ENCODE measurements at places on chromosomes 5 and 9.

- no peak for DNase-seq
These were observed 300.6 kb downstream of the PARP8 start for GRCh38 chr5:50967009-50967562.

GRCh38 chr9:125432715-125433385 lies 171.2 kb downstream of the GAPVD1 start:
- DNase-seq, result no peak

DNA sequence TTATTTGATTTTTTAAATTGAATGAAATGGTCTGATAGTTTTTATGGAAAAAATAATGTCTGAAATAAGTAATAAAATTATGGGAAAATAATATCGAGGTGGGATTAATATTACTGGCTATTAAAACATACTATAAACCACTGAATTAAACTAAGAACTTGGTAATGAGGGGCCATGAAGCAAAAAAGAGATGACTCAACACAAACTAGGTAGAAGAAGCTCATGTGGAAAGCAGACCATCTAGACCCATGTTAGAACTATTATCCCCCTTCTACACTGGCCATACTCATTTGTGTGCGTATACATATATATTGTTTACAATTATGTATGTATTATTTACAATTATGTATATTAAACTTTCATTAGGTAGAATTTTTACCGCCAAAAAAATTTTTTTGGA lies 8.5 kb upstream of the GPR150 start:
- DNase-seq, result no peak

DNA sequence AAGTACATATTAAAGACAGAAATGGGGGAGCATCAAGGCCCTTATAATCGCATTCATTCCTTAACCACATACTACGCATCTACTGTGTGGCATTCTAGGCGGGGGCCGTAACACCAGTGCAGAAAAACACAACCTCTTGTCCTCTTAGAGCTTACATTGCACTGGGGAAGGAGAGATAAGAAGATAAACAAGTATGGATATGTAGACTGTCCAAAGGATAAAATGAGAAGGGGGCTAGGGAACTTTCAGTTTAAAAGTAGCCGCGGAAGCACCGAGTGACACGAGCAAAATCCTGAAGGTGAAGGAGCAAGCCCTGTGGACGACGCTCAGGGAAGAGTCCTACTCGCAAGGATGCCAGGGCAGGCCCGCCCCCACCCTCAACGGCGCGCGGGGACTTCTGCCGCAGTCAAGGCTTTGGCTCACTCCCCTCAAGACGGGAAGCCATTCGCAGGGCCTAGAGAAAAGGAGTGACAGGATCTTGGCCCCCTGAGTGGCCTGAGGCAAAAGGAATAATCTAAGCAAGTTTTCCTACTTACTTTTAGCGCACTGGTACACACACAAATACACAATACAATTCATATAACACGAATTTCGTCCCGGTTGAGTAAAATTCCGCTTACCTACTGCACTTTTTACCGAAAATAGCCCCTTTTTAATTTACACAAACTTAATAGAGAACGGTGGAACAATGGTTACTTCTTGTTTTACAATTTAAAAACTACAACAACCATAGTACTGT lies 1.3 kb upstream of the NIPBL start:
- peak; percentile 84 for DNase-seq

- DNase-seq, result no peak
These were observed 134.8 kb downstream of the GABRG2 start for GRCh38 chr5:162202285-162202880.

DNA sequence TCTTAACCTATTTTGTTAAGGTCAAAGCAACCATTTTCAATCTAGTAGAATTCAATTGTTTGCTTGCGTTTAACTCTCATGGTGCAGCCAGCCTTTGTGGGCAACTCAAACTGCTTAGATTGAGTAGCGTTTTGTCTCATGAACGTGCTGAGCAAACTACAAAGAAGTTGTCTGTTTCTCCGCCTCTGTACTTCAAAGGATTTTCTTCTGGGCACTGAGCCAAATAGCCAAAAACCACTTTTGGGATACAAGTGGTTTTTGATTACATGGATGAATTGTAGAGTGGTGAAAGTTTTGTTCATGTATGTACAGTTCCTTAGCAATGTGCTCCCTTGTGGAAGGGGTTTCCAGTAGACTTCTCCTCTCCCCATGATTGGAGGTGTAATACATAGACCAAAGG lies 122.9 kb downstream of the CFAP90 start:
- DNase-seq, result no peak

DNA sequence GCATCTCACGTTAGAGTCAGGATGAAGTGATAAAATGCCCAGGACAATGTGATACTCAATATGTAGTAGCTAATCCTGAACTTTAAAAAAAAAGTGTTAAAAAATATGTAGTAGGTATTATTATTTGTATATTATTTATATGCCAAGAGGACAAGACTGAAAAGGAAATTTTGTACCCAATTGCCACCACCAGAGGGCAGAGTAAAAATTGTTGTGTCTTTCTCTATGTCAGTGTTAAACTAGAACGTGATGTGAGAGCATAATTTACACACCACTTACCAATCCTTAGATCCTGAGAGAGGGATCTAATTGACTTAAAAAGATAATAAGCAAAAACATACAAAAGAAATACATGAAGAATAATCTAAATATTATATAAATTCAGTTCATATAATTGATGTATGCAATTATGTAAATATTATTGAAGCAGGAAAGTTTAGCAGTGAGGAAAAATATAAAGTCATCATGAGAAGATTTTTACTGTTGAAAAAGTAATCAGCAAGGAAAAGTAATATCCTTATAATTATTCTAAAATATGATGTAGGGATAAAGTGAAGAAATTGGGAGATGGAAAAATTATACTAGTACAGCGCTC lies 288.9 kb downstream of the RAB3C start:
- DNase-seq, result peak; percentile 55

DNA sequence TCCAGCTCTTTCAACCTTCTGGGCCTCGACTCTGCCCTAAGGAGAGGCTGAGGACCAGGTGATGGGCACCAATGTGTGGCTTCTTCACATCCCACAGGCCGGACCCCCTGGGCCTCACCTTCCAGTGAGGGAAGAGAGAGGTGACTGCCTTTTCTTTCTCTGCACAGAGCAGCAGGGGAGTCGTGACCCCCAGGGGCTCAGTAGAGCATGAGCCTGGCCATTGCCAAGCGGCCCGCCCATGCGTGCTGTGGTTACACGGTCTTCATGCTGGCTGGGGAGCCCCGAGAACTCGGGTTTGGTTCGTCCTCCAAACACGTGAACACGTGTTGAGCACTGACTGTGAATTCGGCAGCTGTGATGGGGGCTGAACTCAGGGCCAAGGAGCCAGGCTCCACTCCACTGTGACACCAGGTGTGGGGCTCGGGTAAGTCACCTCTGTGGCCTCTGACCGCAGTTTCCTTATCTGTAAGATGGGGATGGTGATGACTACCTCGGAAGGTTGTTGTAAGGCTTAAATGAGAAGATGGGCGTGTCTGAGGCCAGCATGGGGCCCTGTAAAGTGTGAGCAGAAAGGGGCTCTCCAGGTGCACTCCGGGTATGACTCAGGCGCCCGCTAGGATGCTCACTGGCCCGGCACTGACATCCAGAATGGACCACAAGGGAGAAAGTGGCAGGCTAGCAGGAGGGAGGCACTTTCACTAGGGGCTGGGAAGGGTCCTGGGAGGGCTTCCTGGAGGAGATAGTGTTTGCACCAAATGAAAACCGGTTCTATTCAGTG lies 13.4 kb upstream of the GRHPR start:
- DNase-seq, result no peak

DNA sequence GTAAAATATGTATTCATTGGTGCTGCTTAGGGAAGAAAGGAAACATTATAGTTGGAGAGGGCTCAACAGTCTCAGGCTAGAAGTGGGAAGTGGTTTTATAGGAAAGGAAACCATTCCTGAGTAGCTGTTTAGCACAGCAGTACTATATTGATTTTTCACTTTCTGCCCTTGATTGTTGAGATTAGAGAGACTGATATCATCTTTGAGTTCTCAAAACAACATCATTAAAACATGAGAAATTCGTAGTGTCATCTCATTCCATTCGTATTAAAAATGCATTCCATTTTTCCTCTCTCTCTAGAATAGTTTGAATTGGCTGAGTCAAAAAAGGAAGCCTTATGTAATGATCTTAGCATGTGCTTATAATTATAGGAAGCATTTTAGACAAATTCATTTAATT lies 14.1 kb downstream of the POLR3G start:
- no peak for DNase-seq

- DNase-seq, result no peak
These were observed 4.5 kb downstream of the MAPK9 start for GRCh38 chr5:180287404-180287803.

- no peak for DNase-seq
These were observed 39.5 kb downstream of the SEMA6A start for GRCh38 chr5:116534964-116535651.

DNA sequence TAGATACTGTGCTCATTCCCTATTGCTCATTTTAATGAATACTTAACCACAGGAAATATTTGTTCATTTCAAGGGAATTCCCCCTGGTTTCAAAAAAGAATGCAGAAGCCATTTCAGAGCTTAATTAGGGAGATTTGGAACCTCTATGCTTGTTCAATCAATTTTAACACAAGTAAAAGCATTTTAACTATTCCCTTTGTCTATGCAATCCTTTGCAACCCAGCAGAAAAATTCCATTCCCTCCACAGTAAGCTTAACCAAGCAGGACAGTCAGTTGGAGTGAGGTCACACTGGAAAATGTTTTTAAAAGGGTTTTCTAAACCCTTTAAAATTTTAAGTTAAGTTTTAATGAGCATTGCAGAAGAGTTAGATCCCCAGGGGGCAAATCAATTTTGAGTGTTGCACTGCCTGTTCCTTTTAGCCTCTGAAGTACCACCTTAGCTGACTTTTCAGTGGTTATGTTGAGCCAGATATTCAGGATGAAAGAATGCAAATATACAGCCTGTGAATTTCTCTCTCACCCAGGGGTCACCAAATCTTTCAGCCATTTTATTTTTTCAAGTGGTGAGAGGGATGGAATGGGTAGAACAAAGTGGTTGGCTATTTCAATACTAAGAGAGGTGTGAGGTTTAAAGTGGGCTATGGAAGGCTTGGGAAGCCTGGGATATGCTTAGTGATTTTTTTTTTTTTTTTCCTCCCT lies 356.2 kb upstream of the NUDT12 start:
- DNase-seq, result no peak

DNA sequence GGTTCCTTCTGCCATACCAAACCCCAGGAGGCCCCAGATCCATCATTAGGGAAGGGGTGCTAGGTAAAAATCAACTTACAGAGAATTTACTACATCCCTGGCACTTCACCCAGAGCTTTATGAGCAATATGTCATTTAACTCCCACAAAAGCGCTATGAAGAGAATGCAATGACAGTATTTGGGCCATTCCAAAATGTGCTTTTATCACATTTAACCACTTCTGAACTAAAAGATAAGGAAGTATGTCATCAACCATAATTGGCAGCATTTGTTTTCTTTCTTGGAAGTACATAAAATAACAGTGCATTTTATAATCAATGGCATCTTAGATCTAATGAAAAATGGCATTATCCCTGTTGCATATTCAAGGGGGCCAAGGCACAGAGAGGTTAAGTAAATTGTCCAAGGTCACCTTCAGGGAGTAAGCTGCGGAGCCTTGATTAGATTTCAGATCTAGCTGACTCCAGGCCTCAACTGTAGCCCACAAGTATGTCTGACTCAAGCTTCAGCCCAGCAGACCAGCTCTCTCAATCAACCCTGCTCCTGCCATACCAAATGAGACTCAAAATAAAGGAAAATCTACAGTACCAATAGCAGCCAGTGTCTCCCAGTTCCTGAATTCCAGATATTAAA lies 16.5 kb downstream of the SH3TC2 start:
- no peak for DNase-seq

GRCh38 chr9:4814913-4815312 lies 22.2 kb downstream of the RCL1 start:
- DNase-seq, result no peak

GRCh38 chr9:17532461-17532860 lies 46.4 kb upstream of the SH3GL2 start:
- no peak for DNase-seq

DNA sequence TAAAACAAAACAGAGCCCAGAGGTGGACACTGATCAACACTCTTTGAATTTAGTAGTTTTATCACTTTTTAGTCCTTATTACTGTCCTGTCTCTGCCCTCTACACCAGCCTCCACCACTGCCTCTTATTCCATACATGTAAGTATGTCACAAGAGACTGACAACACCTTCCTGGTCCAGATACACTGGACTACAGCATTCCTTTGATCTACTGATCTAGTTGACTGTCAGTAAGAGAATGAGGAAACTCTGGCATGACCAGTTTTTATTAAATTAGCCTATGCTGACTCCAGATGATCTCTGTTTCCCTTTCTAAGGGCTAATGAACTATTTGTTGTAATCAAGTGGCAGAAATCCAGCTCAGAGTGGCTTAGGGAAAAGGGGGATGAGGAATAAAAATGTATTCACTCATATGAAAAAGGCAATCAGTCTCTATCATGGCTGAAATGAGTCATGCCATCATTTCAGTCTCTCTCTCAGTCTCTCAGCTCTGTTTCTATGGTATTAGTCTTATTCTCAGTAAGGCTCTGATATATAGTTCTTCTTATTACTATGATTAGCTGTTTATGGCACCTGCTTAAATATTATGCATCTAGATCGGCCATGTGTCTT lies 5.5 kb downstream of the ARHGEF37 start:
- no peak for DNase-seq

GRCh38 chr9:33762343-33762742 lies 33.0 kb upstream of the PRSS3 start:
- DNase-seq, result no peak

DNA sequence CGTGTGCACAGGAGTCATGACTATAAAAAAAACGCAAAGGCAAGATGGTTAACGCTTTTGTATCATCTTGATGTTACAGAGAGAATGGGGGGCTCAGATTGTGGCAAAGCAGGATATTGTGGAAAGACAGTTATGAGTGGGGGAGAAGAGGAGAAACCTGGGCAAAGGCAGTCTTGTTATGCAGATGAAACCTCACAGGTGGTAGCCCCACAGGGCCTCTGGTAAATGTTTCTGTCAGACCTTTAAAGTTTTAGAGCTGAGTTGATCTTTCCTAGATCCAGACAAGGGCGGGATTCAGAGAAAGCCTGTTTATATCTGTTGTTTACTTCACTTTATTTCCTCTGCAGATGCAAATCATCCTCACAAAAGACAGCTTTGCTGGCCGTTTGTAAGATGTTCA lies 55.2 kb downstream of the C9orf85 start:
- DNase-seq, result no peak

- no peak for DNase-seq
These were observed 7.8 kb upstream of the LMX1B start for GRCh38 chr9:126605792-126606482.

GRCh38 chr9:110748251-110748893 lies 79.8 kb downstream of the MUSK start:
- DNase-seq, result no peak
